Esophagus squamous epithelium (tissue), 5 donors: ENCODE measurements at places on chromosomes 3 and 15.

- H3K27me3 ChIP-seq, result peaks cover 52% of the 10 kb centered on the region
- DNase-seq, result no peak
- H3K27ac ChIP-seq, result no peak overlapping the region
These were observed 8.2 kb upstream of the APEH start for GRCh38 chr3:49665822-49666519.

GRCh38 chr3:194053136-194053535 lies 82.8 kb upstream of the HES1 start:
- peaks cover 15% of the 10 kb centered on the region for H3K4me1 ChIP-seq
- no peak for DNase-seq
- H3K4me3 ChIP-seq, result no peak overlapping the region

DNA sequence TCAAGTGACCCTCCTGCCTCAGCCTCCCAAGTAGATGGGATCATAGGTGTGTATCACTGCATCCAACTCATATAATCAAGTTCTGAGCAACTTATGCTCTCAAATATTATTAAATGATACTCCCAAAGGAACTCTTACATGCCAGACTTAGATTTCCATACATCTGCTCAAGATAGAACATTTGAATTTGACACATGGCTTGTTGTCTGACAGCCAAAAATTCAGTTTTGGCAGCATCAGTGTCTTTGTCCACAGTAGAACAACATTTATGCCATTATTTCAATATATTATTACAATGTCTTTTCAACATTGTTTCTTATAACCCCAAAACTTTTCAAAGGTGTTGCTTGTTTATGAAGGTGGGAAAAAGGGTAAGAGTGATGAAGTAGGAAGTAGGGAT lies 116.2 kb downstream of the SUCNR1 start:
- H3K36me3 ChIP-seq, result no peaks in the 10 kb centered on the region
- H3K4me3 ChIP-seq, result no peak overlapping the region
- H3K27ac ChIP-seq, result no peak overlapping the region
- no peaks in the 10 kb centered on the region for H3K27me3 ChIP-seq

- H3K27ac ChIP-seq, result no peak overlapping the region
- no peaks in the 10 kb centered on the region for H3K36me3 ChIP-seq
- no peaks in the 10 kb centered on the region for H3K27me3 ChIP-seq
- no peak overlapping the region for H3K4me3 ChIP-seq
These were observed 127.3 kb upstream of the MRPL3 start for GRCh38 chr3:131630097-131630496.

GRCh38 chr15:99733268-99734039 lies at the start of gene LYSMD4:
TSS of gene LYSMD4 (minus strand) at chr15:99733437. CDS start at chr15:99731999, 1,438 bp downstream.
- H3K4me3 ChIP-seq, result peak within 1 kb of the TSS; percentile 88
- H3K27me3 ChIP-seq, result no peaks in the 10 kb centered on the region
- peak within 1 kb of the TSS; percentile 98 for H3K27ac ChIP-seq
- no peaks in the 10 kb centered on the region for H3K36me3 ChIP-seq
- DNase-seq, result peak; percentile 90

- H3K27ac ChIP-seq, result peak overlapping the region; percentile 58
- H3K27me3 ChIP-seq, result no peaks in the 10 kb centered on the region
- no peak overlapping the region for H3K4me3 ChIP-seq
- DNase-seq, result no peak
These were observed 25.4 kb downstream of the LINGO1 start for GRCh38 chr15:77607111-77607893.

- DNase-seq, result no peak
- H3K4me1 ChIP-seq, result peaks cover 21% of the 10 kb centered on the region
- H3K4me3 ChIP-seq, result no peak overlapping the region
- H3K27ac ChIP-seq, result no peak overlapping the region
These were observed 38.0 kb downstream of the MEF2A start for GRCh38 chr15:99603828-99604227.

GRCh38 chr3:133328373-133328772 lies 71.5 kb upstream of the BFSP2 start:
- H3K4me1 ChIP-seq, result no peaks in the 10 kb centered on the region
- no peak overlapping the region for H3K27ac ChIP-seq
- no peaks in the 10 kb centered on the region for H3K27me3 ChIP-seq
- no peak overlapping the region for H3K4me3 ChIP-seq
- no peaks in the 10 kb centered on the region for H3K36me3 ChIP-seq

GRCh38 chr3:196843435-196844110 lies 24.1 kb upstream of the SENP5 start:
- H3K36me3 ChIP-seq, result no peaks in the 10 kb centered on the region
- H3K4me1 ChIP-seq, result no peaks in the 10 kb centered on the region
- H3K4me3 ChIP-seq, result no peak overlapping the region
- no peaks in the 10 kb centered on the region for H3K27me3 ChIP-seq
- no peak overlapping the region for H3K27ac ChIP-seq

DNA sequence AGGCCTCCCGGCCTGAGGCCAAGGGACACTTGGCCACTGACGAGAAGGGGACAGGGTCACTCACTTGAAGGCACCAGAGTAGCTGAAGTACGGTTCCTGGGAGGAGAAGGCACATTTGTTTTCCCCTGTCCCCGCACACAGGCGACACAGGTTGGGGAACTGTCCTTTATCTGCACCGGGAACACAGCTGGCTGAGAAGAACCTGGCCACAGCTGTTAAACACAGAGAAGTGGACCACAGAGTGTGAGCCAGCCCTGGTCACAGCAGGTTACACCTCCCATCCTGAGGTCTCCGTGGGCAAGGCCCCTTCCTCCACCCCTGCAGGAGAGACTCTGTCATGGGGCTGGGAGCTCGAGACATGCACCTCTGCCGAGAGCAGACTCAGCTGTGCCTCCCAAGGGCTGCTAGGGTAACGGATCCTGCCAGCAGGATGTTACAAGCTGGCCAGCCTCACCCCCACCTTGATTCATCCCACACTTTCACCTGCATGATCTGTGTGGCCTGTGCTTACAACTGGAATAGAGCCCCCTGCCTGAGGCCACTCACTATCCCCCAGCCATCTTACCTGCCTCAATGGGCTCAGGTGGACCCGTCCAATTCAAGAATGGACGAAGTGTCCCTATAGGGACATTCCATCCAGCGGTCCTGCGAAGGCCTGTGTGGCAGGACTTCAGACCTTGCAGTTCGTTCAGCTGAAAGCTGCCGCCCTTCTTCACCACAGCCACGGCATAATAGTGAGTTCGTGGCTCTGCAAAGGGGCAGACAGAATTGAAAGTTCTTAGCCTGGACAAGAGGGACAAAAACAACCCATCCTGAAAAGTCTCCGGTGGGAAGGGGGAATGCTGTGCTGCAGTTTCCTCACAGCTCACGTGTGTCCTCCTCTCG lies 9.2 kb downstream of the LTF start:
- H3K36me3 ChIP-seq, result no peaks in the 10 kb centered on the region
- no peak overlapping the region for H3K27ac ChIP-seq
- DNase-seq, result no peak
- H3K4me3 ChIP-seq, result no peak overlapping the region

- no peak for DNase-seq
- H3K36me3 ChIP-seq, result no peaks in the 10 kb centered on the region
- peaks cover 8% of the 10 kb centered on the region for H3K27me3 ChIP-seq
- H3K4me3 ChIP-seq, result no peak overlapping the region
- no peaks in the 10 kb centered on the region for H3K4me1 ChIP-seq
These were observed 43.0 kb upstream of the CACNA2D3 start for GRCh38 chr3:54079314-54079713.

DNA sequence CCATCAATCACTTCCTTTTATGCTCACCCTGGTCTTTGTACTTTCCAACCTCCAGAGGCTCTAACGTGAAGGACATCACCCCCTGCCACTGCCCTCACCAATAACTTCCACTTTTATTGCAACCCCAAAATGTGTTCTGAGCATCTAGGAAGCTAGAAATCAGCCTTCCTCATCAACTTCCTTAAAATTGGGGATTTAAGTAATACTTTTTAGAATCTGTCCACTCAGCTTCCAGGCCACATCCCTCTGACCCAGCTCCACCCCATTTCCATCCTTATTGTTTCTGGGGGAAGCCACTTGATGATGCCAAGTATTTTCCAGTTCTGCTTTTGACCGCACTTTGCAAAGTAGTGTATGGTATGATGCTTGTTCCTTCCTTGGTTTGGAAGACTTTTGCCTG lies 73.5 kb upstream of the XCR1 start:
- H3K4me3 ChIP-seq, result no peak overlapping the region
- no peak for DNase-seq
- H3K27me3 ChIP-seq, result no peaks in the 10 kb centered on the region
- peaks cover 7% of the 10 kb centered on the region for H3K4me1 ChIP-seq
- no peaks in the 10 kb centered on the region for H3K36me3 ChIP-seq

- DNase-seq, result no peak
- H3K27me3 ChIP-seq, result no peaks in the 10 kb centered on the region
- H3K4me3 ChIP-seq, result no peak overlapping the region
These were observed 14.5 kb downstream of the EFCAB12 start for GRCh38 chr3:129413687-129414506.

GRCh38 chr15:44775953-44776352 lies 39.6 kb downstream of the TRIM69 start:
- DNase-seq, result no peak
- no peaks in the 10 kb centered on the region for H3K4me1 ChIP-seq
- H3K27ac ChIP-seq, result no peak overlapping the region
- no peaks in the 10 kb centered on the region for H3K36me3 ChIP-seq

- H3K4me3 ChIP-seq, result no peak overlapping the region
- H3K27ac ChIP-seq, result no peak overlapping the region
- no peaks in the 10 kb centered on the region for H3K36me3 ChIP-seq
- no peaks in the 10 kb centered on the region for H3K4me1 ChIP-seq
- H3K27me3 ChIP-seq, result no peaks in the 10 kb centered on the region
These were observed 89.7 kb downstream of the KBTBD8 start for GRCh38 chr3:67087788-67088187.

DNA sequence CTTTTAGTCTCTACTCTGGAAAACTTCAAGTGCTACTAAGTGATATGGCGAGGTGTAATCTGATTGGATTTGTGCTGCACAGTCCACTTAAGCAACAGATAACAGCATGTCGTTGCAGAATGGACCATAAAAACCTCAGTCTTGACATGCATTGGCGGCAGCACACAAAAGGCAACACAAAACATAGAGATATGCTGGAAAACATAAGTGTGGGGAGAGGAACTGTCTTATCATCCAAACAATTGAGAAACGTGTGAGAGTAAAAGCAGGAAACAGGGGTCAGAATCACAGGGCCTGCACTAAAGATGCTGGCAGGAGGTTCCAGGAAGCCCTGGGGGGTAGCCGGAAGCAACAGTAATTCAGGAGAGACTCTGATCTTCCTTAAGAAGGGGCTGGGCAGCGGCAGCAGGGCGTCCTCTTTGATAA lies 82.1 kb downstream of the CGNL1 start:
- H3K27me3 ChIP-seq, result no peaks in the 10 kb centered on the region
- no peaks in the 10 kb centered on the region for H3K4me1 ChIP-seq
- no peaks in the 10 kb centered on the region for H3K36me3 ChIP-seq
- no peak for DNase-seq
- no peak overlapping the region for H3K4me3 ChIP-seq
- no peak overlapping the region for H3K27ac ChIP-seq

GRCh38 chr15:50265620-50266019 lies at the start of gene HDC:
TSS of gene HDC (minus strand) at chr15:50265726. CDS start at chr15:50265623, 103 bp downstream.
- H3K4me3 ChIP-seq, result no peak within 1 kb of the TSS
- no peaks in the 10 kb centered on the region for H3K36me3 ChIP-seq
- H3K4me1 ChIP-seq, result no peaks in the 10 kb centered on the region

DNA sequence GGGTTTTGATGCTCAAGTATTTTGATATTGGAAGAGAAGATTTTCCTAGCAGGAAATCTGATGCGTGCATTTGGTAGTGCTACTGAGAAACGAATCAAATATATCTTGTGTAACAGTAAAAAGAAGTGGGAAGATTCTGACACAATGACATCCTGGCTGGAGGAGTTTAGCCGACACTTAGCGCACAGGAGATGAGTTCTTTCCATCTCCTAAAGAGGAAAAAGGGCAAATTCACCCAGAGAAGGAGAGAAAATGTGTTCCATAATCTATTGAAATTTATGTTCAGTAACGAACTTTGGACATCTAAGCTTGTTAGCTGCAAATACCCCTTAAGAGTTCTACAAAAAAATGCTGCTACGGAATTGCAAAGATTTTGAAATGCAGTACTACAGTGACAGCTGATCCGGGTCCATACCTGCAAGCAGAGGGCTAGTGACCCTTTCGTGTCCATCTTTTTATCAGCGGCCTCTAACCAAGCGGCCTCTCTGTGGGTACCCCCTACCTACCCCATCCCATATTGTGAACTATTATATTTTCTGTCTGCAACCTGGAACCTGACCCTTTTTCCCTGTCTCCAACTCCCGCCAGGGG lies 971 bp downstream of the CPOX start:
- no peak for DNase-seq
- no peaks in the 10 kb centered on the region for H3K27me3 ChIP-seq
- no peaks in the 10 kb centered on the region for H3K36me3 ChIP-seq
- H3K4me1 ChIP-seq, result peaks cover 32% of the 10 kb centered on the region

- no peaks in the 10 kb centered on the region for H3K36me3 ChIP-seq
- no peaks in the 10 kb centered on the region for H3K27me3 ChIP-seq
- peaks cover 7% of the 10 kb centered on the region for H3K4me1 ChIP-seq
- no peak overlapping the region for H3K27ac ChIP-seq
These were observed 387.9 kb downstream of the RBMS3 start for GRCh38 chr3:29668728-29669127.

- no peaks in the 10 kb centered on the region for H3K36me3 ChIP-seq
- no peak overlapping the region for H3K27ac ChIP-seq
- H3K4me3 ChIP-seq, result no peak overlapping the region
- no peaks in the 10 kb centered on the region for H3K27me3 ChIP-seq
- DNase-seq, result no peak
These were observed 76.8 kb downstream of the C3orf85 start for GRCh38 chr3:109213321-109213720.

DNA sequence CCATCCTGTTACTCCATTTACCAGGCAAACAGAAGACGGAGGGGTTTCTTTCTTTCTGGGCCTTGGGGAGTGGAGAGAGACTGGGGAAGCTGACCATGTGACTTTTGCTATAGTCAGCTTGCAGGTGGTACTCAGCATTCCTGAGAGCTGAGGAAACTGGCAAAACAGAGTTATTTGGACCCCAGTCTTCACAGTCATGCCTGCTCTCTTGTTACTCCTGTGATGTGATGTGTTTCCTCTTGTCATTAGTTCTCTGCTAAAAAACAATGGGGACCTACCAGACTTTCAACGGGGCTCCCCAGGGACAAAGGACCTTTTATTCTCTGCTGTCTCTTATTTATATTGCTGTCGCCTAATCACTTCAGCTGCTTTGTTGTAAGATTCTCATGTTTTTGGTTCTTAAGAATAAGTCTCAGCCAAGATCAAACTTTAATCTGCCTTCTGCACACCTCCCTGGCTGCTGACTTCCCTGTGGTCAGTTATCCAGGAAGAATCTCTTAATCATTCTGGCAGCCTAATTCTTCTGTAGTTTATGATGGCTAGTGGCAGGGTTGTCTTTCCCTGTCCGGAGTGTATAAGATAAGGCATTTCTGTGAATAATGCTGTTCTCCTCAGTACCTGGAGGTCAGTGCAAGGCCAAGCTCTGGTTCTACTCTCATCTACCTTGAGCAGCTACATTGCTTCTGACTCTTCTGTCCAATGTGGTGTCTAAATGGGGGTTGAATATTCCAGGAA lies 8.8 kb downstream of the STARD9 start:
- H3K4me3 ChIP-seq, result peak overlapping the region; percentile 31
- DNase-seq, result no peak
- peaks cover 8% of the 10 kb centered on the region for H3K4me1 ChIP-seq
- H3K27me3 ChIP-seq, result no peaks in the 10 kb centered on the region

- no peak for DNase-seq
- no peaks in the 10 kb centered on the region for H3K4me1 ChIP-seq
- no peaks in the 10 kb centered on the region for H3K36me3 ChIP-seq
- H3K4me3 ChIP-seq, result no peak overlapping the region
- no peak overlapping the region for H3K27ac ChIP-seq
These were observed 4.6 kb upstream of the UQCRC1 start for GRCh38 chr3:48614044-48614443.

GRCh38 chr15:91498046-91498748 lies 355.3 kb upstream of the SLCO3A1 start:
- H3K4me3 ChIP-seq, result no peak overlapping the region
- no peak overlapping the region for H3K27ac ChIP-seq
- DNase-seq, result no peak
- H3K27me3 ChIP-seq, result no peaks in the 10 kb centered on the region
